Activated CD8-positive, alpha-beta T cell treated with anti-CD3 and anti-CD28 coated beads, Interleukin-2, amount 10 ng/mL, durations not matched to agents 7 days and 5 days (primary cell): ENCODE measurements at places on chromosomes 2 and 18. TPM values are rescaled to one million over a fixed set of nuclear protein-coding genes. Genes with fewer than 3 reads are reported as not detected.

- no peak for DNase-seq
These were observed 65.8 kb downstream of the NDUFA10 start for GRCh38 chr2:239959059-239959971.

Gene SRD5A2
- not detected for total RNA-seq

- DNase-seq: no peak
These were observed 69.1 kb upstream of the AFF3 start for GRCh38 chr2:100211521-100211920.

- DNase-seq: no peak
These were observed 335.8 kb downstream of the RAD51AP2 start for GRCh38 chr2:17182399-17182798.

DNA sequence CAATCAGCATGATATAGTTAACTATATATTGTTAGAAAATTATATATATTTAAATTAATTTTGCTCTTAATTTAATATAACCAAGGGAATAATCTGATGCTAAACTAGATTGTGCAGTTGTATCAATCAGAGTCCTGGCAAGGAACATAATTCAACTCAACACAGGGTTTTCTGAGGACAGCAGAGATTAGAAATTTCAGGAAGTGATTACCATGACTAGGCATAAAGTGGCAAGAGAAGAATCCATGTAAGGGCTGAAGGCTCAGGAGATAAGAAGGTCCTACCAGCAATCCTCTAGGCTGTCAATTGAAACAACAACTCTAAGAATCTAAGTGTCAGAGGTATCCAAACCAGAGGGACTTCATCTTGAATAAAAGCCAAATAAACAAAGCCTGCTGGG, 807.8 kb downstream of the DSC3 start:
- DNase-seq: no peak

- no peak for DNase-seq
These were observed 264.5 kb downstream of the SOCS6 start for GRCh38 chr18:70553245-70553935.

GRCh38 chr18:14075196-14075595, 57.0 kb downstream of the ZNF519 start:
- DNase-seq: no peak

DNA sequence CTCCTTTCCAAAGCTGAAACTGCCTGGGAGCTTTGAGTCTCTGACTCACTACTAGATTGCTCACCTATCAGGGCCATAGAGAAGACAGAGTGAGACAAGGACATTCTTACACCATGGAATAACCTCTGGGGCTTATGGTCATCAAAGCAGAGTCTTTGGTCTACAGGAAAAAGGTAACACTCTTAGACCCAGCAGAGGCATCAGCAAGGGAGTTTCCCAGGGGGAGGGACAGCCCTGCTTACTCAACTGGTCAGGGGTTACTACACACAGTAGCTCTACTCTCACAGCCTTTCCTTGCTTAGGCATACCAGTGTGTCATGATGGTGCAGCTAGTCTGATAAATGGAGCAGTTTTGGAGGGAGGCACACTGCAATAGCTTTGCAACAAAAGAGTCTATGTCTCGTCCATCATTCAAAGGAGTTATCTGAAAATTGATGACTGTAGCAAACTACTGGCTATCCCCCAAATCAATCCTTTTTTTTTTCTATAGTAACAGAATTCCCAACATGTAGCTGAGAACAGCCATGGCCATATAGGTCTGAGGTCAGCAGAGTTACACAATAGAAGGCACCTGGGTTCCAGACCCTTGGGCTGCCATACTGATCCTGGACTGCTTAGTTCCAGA, 22.4 kb upstream of the CD28 start:
- no peak for DNase-seq

GRCh38 chr2:66498289-66498975, 63.5 kb downstream of the MEIS1 start:
- DNase-seq: no peak

Gene CRYBA2
- total RNA-seq: not detected

DNA sequence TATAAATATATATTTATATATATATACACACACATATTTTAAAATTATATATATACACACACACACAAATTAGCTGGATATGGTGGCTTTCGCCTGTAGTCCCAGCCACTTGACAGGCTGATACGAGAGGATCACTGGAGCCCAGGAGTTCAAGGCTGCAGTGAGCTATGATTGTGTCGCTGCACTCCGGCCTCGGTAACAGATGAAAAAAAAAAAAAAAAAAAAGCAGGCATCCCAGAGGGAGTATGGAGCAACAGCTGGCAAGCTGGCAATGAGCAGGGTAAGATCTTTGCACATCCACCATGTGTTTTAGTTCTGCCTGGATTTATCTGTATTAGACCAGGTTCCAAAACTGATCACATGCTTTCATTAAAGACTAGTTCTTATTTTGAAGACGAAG, 170.1 kb downstream of the MAP2 start:
- no peak for DNase-seq

GRCh38 chr2:110732422-110733413, at the start of gene ACOXL:
ACOXL (plus strand) TSS chr2:110732573; CDS start chr2:110768390, 35,817 bp downstream.
- DNase-seq: peak; percentile 32

Gene EPHA4
- 1.2 TPM for total RNA-seq

DNA sequence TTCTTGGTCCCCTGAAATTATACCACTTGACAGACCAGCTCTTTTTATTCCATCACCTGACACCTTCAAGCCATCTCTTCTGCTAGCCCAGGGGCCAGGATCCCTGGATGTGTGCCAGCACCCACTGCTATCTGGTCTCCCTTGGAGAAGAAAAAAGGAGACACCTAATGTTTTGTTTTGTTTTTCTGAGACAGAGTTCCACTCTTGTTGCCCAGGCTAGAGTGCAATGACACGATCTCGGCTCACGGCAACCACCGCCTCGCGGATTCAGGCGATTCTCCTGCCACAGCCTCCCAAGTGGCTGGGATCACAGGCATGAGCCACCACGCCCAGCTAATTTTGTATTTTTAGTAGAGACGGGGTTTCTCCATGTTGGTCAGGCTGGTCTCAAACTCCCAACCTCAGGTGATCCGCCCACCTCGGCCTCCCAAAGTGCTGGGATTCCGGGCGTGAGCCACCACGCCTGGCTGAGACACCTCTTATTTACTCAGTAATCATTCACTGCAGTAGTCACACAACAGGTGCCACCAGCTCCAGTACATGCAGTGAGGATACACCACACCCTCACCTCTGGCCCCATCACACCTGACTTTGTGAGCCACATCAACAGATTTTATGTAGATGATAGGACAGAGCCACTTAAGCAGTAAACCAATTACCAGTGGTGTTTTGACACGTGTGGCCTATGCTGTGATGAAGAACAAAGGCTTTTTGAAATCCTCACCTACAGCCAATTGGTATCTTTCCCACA, 42.8 kb upstream of the PCBP1 start:
- DNase-seq: no peak

- no peak for DNase-seq
These were observed 6.8 kb downstream of the SRSF7 start for GRCh38 chr2:38744399-38744780.

DNA sequence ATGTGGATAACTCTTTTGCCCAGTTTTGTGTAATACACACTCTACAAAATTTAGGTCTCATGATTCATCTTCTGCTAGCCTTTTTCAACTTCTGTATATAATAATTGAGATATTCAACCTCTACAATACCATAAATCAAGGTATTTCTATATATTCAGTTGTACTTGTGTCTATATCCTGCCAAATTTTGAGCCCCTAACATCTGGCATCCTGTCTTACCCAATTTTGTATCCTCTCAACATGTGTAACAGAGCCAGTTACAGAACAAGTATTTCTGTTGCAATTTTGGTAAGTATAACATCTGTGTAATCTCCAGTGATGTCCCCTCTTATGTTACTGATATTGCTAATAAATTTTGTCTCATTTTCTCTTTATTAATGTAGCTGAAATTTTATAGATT, 145.8 kb downstream of the TRIB2 start:
- DNase-seq: no peak

DNA sequence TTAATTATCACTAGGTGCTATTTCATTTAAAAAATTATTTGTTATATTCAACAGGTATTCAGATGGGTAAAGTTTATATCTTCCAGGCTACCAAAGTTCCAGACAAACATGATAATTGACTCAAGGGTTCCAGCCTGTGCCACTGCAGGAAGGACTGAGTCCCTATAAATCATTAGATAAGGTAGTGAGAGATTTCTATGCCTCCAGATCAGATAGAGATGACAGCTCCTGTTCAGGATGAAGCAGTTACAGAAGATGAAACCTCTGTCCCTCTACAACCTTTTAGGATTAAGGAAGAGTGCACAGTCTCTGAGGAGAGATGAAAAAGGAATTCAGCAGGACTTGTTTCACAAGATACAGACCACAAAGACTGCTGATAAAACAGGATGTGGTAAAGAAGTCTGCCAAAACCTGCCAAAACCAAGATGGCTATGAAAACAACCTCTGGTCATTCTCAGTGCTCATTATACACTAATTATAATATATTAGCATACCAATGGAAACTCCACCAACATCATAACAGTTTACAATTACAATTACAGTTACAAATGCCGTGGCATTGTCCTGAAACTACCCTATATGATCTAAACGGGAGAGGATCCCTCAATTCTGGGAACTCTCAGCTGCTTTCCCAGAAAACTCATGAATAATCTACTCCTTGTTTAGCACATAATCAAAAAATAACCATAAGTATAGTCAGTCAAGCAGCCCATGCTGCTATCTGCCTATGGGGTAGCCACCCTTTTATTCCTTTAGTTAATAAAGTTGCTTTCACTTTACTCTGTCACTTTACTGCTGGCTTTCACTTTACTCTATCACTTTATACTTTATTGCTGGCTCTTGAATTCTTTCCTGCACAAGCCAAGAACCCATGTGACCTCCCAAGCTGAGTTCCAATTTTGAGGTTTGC, 288.5 kb downstream of the PDE11A start:
- peak; percentile 53 for DNase-seq

Gene LDAH
- 31.7 TPM for total RNA-seq

- DNase-seq: no peak
These were observed 250.9 kb downstream of the IRS1 start for GRCh38 chr2:226548732-226549131.

Gene PSTPIP2
- 7.7 TPM for total RNA-seq

GRCh38 chr2:47145466-47145865, 9.6 kb downstream of the STPG4 start:
- no peak for DNase-seq

Gene TBC1D8
- total RNA-seq: 0.70 TPM
